Caco-2 (cell line): ENCODE measurements at places on chromosomes 5 and 9. TPM values are rescaled to one million over a fixed set of nuclear protein-coding genes. Genes with fewer than 3 reads are reported as not detected.

RASEF gene
- total RNA-seq = 0.32 and 0.39 TPM in 2 replicates

SLC25A48 gene
- total RNA-seq = 1.6 and 3.2 TPM in 2 replicates

APBA1 gene
- 0.32 and 0.34 TPM in 2 replicates for total RNA-seq

FOXD4L4 gene
- 0.26 and 0.32 TPM in 2 replicates for total RNA-seq

KLHL9 gene
- total RNA-seq = 13.0 and 13.5 TPM in 2 replicates

MARCHF6 gene
- 111 and 123 TPM in 2 replicates for total RNA-seq

OSTF1 gene
- 6.5 and 7.0 TPM in 2 replicates for total RNA-seq

GPX3 gene
- total RNA-seq = 80.6 and 86.6 TPM in 2 replicates

PTPRD gene
- total RNA-seq = 55.9 and 70.1 TPM in 2 replicates

PCDHGA9 gene
- 2.8 and 4.4 TPM in 2 replicates for total RNA-seq

OTP gene
- 0.11 TPM in 1 of 2 replicates, not detected in the other for total RNA-seq

GRCh38 chr9:28301281-28301680 lies 728.0 kb upstream of the C9orf72 start:
- DNase-seq = no peak

DNA sequence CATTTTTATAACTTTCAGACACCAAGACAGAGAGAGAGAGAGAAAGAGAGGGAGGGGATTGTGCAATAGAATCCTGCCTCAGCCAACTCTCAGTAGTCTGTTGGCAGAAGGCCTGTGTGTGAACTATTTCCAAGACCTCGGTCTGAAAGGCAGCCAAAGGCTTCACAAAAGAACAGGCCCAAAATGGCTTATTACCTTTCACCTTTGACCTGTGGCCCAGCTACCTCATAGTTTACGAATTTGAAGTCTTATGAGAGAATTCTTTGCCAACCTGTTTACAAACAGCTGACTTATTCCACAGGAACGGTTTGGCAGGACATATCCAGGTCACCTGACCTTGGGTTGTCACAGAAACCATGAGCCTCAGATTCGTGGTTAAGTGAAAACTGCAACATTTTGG lies 48.6 kb downstream of the NR2F1-AS1 start:
- DNase-seq = no peak

DNA sequence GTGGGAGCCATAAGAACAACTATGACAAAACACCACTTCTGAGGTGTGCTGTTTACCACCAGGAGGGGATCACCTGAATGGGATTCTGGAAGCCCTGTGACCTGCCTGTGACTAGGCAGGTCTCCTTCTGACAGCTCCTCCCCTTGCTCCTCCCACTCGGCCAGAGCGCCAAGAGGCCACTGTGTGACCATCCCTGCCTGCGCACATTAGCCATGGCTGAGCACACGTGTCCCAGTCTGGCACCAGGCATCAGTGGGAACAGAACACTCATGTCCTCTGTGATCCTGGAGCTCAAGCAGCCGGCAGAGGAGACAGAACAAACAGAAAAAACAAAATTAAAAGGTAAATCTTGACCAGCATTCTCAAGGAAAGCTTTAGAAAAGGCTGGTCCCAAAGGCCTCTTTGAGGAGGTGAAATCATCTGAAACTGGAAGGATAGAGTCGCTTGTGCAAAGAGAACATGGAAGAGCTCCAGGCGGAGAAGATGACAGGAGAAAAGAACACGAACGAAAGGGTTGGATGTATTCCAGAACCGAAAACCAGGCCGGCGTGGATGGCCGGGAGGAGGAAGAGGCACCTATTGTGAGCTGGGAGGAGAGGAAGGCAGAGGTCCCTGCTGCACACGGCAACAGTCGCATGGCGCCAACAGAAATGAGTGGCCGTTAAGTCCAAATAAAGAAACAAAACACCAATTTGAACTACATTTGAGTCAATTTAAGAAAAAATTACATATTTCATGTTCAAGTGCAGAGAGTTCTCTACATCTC lies 5.1 kb downstream of the MED10 start:
- no peak for DNase-seq

DNA sequence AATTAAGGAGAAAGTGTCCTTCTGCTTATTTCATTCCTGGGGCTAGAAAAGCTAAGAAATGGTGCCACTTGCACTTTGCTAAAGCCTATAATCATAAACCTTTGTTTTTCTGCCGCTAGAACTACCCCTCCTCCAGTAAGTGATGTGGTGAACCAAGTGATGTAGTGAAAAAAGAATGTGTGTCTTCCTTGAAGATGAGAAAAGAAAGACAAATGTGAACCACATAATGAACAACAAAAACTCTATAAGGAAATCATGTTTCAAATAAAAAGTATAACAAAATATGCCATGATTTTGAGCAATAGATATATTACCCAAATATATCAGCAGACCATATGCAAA lies 179.0 kb upstream of the SGCD start:
- no peak for DNase-seq

GRCh38 chr5:172213126-172213525 lies 19.2 kb downstream of the EFCAB9 start:
- DNase-seq = no peak

DNA sequence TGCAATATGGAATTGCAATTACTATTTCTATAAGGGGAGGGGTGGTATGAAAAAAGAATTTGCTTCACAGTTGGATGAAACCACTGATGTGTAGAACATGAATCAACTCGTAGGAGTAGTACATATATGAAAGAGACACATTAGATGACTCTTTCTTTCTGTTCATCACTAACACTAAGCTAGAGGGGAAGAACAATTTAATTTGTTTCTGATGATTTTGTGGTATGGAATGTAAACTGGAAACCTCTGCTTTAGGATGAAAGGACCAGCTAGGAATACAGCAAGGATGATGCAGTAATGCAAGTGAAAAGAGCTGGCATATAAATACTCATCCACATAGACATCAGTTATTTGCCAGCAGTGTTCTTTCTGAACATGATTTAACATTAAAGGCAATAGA lies 113.4 kb downstream of the PAPPA start:
- no peak for DNase-seq

GRCh38 chr9:134059661-134060395 lies 8.0 kb downstream of the BRD3 start:
- DNase-seq = peak; percentile 23

DNA sequence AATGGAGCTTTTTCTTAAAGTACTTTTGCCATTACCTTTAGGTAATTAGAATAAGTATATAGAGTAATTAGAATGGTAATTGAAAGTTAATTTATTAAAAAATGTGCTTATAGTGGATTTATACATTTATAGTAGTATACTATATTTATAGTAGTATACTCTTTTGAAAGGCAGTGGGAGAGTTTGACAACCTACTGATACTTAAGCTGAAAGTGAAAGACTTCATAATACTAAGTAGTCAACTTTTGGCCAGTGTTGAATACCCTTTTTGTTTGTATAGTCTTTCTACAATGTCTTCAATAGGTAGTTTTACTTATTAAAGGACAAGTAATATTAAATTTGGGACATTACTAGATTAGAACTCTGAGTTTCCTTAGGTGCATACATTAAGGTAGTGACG lies 12.9 kb downstream of the SREK1 start:
- no peak for DNase-seq

- no peak for DNase-seq
Measured at GRCh38 chr5:132480042-132480441, 10.5 kb downstream of the IRF1 start.

- no peak for DNase-seq
Measured at GRCh38 chr5:54309276-54309675, 1.1 kb downstream of the ARL15 start.

DNA sequence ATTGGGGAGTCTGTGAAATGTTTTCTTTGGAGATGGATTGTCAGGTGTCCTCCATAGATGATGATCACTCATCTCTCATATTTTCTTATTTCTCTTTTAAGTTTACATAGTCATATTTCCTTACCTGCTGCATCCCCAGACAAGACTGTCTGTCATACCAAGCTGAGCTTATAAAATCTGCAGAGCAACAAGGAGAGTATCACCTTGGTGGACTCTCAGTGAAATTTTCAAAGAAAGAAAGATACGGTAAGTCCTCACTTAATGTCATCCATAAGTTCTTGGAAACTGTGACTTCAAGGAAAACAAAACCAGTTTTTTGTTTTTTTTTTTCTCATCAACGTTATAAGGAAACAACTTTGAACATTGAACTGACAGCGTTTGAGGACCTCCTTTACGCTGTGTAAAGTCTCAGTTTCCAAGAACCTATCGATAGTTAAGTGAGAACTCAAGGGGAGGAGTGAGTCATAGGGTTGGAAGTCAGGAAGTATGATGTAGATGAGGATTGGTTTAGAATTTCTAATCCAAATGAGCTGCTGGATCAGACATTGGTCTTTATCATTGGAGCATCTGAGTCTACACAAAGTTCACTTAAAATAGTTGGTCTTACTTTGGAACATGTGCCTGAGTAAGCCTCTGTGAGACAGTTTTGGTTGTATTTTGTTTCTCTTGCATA lies 45.5 kb downstream of the SPIN1 start:
- DNase-seq = no peak

DNA sequence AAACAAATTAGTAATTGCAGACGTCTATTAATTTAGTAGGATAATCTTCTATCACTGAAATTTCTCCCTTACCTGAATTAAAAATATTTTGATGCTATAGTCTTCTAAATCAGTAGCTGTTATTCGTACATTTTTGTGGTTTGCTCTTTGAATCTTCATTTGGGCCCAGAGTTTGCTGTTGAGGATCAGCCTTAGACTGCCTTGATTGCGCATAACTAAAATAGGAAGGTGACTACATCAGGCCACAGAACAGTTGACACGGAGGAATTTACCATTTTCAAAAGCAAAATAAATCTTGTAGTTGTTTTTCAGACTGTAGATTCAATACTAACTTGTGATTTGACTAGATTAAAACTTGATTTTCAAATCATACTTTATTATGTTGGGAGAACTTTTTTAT lies 11.8 kb upstream of the NADK2 start:
- DNase-seq = no peak

DNA sequence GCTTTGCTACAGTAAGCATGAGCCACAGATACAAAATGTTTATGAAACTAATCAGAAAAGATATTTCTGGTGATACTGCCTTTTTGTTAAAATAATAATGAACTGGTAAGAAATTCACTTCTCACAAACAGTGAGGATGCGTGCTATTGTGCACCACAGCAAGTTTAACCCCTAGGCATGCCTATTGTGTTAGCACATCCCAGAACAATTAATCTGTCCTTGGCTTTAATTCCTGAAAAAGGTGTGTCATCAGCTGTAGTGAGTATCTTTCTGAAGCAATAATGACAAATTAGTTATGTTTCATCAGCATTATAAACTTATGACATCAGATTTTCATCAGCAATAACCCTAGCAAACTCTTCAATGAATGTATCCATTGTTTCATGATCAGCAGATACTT lies 1307.2 kb downstream of the EFNA5 start:
- no peak for DNase-seq

GRCh38 chr5:137304226-137304874 lies 194.8 kb downstream of the SPOCK1 start:
- no peak for DNase-seq

- DNase-seq = no peak
Measured at GRCh38 chr9:76900884-76901440, 5.0 kb downstream of the PRUNE2 start.

DNA sequence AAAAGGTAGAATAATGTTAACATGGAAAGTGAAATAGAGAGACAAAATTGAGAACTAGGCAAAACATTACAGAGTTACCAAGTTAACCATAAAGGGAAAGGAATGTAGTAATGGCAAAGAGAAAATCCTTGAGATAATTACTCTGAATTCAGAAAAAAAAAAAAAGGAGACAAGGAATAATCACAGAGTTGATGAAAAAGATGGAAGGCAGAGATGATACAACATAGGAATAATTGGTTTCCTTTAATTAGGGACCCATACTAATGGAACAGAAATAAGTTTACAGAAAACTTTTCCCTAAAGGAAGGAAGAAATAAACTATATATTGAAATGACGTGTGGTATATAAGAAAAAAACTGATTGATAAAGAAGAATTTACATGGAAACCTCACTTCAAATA lies 254.1 kb upstream of the FBXL7 start:
- DNase-seq = no peak

DNA sequence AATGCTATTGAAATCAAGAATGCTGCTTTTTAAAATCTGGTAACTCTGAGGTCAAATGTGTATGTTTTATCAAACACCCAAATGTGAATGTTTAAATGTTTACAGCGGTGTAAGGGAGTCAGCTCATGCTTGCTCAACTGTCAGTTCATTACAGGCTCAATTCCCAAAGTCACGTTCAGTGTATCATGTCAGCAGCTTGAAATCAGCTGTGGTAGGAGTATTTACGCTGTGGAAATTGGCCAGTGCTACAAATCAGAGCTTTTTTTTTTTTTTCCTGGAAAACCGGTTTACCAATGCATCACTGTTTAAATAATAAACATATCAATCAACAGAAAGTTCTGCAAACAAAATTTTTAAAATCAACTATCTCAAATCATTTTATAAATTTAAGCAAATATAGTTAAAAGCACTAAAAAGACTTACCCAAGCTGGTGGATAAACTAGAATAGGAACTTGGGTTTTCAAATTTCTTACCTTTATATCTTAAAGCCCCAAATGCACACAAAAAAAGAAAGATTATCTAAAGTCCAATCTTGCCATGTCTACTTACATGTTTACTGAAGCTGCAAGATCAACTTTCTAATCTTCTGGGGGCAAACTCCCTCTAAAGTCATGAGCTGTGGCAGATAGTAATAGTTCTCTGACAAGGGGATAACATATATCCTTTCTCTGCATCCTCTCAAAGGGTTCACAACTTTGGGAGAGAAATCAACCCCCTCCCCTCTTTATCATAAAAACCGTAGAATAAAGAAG lies 57.6 kb upstream of the GRAMD2B start:
- peak; percentile 40 for DNase-seq

DNA sequence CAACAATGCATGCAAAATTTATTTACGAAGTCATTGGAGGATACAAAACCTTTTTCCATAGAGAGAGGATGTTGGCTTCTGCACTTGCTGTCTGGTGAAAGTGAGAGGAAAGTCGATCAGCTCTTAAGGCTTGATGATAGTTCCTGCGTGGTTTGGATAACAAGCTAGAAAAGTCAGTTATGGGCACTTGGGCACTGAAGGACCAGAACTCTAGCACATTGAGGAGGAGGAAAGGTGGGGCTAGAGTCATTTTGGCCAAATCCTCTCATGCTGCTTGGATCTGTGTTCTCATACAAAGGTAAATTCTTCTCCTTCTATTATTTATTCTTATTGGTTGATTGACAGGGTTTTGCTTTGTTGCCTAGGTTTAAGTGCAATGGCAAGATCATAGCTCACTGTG lies 245.9 kb upstream of the ADAMTSL1 start:
- no peak for DNase-seq

GRCh38 chr9:36276781-36277181 lies 18.5 kb upstream of the GNE start:
- peak; percentile 68 for DNase-seq

- no peak for DNase-seq
Measured at GRCh38 chr5:1523480-1523792, 324 bp downstream of the LPCAT1 start.

GRCh38 chr5:107554776-107555424 lies 115.8 kb downstream of the EFNA5 start:
- DNase-seq = no peak

- peak; percentile 31 for DNase-seq
Measured at GRCh38 chr9:107784235-107784958, 294.8 kb upstream of the KLF4 start.

GRCh38 chr5:24817966-24818365 lies 173.2 kb upstream of the CDH10 start:
- no peak for DNase-seq

GRCh38 chr5:43553381-43553780 lies 3.5 kb downstream of the PAIP1 start:
- DNase-seq = no peak
